NCI-H1436 (cell line): ENCODE measurements at places on chromosomes 1 and 21.

- DNase-seq, result no peak
Observed at GRCh38 chr1:39896909-39897685, 4.6 kb downstream of the MYCL start.

GRCh38 chr1:226659641-226660040 lies 79.4 kb downstream of the ITPKB start:
- DNase-seq, result no peak

GRCh38 chr1:194952171-194952570 lies 1656.1 kb downstream of the KCNT2 start:
- DNase-seq, result peak; percentile 4

GRCh38 chr1:66399888-66400529 lies 133.9 kb upstream of the SGIP1 start:
- no peak for DNase-seq

GRCh38 chr1:95562230-95562629 lies 328.2 kb downstream of the RWDD3 start:
- no peak for DNase-seq

- DNase-seq, result no peak
Observed at GRCh38 chr1:247400685-247401084, 15.3 kb upstream of the NLRP3 start.
